ENCODE measurements at places on chromosomes 1 and 21.

DNA sequence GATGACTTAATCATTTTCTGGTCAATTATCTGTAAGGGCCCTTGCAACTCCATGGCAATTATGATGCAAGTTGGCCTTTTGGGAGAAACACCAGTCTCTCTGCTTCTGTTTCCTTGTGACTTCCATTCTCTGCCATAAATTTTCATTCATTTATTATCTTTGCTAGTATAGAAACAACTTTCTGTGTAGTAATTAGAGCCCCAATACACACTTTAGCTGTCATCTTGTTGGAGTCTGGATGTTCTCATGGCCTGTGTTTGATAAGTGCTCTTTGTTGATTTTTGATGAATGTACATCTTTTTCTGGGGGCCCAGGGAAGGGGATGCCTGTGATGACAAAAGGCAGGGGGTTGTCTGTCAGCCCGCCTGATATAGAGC lies 22.4 kb downstream of the PROX1 start:
- DNase-seq, result no peak

GRCh38 chr1:180204231-180204630 lies 25.8 kb upstream of the LHX4 start:
- no peak for DNase-seq

- DNase-seq, result no peak
Measured at GRCh38 chr1:56188855-56189254, 390.5 kb downstream of the PLPP3 start.

- peak; percentile 70 for DNase-seq
Measured at GRCh38 chr1:109659997-109660690, 4.2 kb downstream of the GSTM4 start.

DNA sequence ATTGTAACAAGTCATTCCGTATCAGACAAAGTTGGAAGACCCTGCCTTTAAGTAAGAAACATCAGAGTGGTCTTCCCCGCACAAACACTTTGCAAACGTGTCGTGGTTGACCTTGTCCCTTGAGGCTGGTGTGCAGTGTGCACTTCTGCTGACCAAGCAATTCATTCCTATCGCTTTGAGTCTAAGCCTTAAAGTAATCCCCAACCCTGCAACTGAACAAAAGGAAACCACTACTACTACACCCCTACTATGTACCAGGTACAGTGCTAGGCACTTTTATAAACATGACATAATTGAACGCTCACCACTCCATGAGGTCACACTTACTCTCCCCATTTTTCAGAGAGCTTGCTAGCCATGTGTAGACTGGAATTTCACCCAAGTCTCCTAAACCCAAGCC lies 10.6 kb downstream of the ITPKB start:
- DNase-seq, result no peak

- peak; percentile 6 for DNase-seq
Measured at GRCh38 chr1:121417325-121417923, 232.6 kb downstream of the SRGAP2C start.

DNA sequence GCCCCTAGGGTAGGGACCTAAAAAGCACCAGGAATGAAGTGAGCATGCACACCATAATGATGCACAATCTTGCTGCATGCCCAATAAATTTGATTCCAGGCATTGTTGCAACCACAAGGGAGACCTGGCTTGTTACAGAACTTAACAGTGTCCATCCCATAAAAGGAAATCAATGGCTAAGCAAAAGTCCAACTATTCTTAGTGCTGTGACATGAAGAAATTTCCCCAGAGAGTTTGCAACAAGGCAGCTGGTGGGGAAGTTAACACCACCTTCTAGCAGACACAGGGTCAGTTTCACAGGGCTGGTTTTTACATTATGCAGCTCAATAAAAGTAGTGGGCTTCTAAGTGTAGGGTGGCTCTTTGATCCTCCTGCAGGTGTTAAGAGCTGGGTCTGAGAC lies 221.1 kb downstream of the KCNJ6 start:
- no peak for DNase-seq

Data from NCI-H526 (cell line).